ENCODE measurements at places on chromosomes 4 and X.

GRCh38 chr4:31613946-31614623, 893.9 kb downstream of the PCDH7 start:
- DNase-seq: no peak

DNA sequence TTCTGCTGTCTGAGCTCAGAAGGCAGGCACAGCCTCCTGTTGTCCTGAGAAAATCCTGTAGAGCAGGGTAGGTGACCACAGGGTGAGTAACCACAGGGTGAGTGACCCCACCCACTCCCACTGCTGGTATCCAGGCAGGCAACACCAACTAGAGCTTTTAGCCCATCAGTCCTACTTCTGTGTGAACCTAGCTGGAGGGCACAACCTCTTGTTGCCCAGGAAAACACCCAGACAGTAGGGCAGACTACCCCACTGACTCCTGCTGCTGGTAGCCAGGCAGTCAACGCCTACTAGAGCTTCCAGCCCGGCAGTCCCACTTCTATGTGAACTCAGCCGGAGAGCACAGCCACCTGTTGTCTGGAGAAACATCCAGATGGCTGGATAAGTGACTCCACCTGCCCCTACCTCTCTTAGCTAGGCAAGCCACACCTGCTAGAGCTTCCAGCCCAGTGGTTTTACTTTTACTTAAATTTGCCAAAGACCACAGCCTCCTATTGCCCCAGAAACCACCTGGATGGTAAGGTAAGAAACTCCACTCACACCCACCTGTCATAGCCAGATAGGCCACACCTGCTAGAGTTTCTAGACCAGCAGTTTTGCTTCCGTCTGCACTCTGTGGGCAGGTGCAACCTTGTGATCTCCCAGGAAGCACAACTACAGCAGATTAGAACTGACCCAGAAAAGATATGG, 371.6 kb downstream of the INPP4B start:
- DNase-seq: no peak

DNA sequence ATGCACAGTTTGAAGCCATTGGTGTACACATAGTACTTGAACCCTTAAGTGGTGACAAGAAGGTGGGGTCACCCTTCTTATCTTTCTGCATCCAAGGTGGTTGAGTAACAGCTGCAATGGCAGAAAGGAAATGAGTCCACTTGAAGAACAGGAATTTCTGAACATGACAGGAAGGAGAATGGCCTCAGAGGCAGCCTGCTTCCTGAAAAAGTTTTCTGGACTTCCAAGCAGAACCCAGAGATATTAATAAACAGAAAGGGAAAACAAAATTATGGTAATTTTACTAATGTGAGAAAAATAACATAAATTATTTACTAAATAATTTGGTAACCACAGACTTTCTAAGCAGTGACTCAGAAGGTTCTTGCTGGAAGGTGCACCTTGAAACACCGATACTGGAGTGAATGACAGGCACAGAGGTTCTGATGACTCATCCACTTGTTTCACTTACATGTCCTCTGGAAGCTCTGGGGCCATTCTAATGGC, 119.9 kb upstream of the HS3ST1 start:
- no peak for DNase-seq

GRCh38 chrX:115297189-115297588, 7.7 kb downstream of the LUZP4 start:
- DNase-seq: no peak

DNA sequence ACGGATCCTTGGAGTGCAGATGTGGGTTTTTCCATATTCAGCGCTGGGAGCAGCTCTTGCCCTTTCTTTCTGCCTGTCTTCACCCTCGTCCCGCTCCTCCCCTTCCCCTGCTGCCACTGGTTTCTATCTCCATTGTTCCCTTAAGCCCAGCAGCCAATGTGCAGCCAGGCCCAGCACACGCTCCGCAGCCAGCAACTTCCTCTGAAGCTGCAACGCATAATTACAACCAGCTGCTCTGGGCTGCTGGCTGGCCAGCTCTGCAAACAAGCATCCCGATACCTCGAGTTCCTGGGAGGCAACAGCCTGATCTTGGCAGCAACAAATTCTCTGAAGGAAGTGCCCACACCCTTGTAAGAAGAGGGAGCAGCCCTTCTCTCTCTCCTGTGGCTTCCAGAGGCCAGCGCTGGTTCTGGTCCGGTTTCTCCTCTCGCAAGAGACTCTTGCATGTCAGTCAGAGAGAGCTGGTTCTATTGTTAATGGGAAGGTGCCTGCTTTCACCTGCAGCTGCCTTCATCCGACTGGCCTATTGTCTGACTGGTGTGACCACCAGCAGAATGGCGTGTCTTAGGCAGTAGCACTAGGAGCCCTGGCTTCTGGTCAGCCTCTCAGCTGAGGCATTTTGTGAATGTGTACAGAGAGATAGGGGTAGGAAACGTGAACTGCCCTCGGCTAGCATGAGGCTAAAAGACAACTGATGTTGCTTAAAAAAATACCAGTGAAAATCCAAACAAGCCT, 83.8 kb upstream of the MAML3 start:
- DNase-seq: no peak

GRCh38 chrX:19130628-19131027, 8.4 kb upstream of the ADGRG2 start:
- DNase-seq: no peak

DNA sequence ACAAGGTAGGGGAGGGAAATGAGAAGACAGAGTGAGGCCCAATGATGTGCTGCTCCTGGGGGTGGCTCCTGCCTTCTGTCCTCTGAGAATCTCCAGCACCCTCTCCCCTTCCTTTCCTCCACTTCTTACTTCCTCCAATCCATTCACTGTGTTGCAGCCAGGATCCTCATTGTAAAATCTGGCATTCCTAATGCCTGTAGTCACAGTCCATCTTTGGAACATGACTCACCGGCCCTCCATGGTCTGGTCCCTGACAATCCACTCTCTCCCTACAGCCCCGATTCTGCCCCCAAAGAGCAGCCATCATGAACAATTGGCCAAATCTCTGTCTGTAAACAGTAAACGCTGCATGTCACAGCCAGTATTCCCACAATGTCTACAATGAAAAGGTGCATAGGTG, 72.9 kb downstream of the CLNK start:
- no peak for DNase-seq

- no peak for DNase-seq
Measured at GRCh38 chrX:149131774-149132173, 373.3 kb downstream of the IDS start.

- no peak for DNase-seq
Measured at GRCh38 chrX:80022363-80023031, 7.9 kb downstream of the TBX22 start.

GRCh38 chrX:39112143-39112542, 310.9 kb downstream of the MID1IP1 start:
- DNase-seq: no peak
